ENCODE measurements at places on chromosomes 6 and 20. TPM values are rescaled to one million over a fixed set of nuclear protein-coding genes. Genes with fewer than 3 reads are reported as not detected.

DNA sequence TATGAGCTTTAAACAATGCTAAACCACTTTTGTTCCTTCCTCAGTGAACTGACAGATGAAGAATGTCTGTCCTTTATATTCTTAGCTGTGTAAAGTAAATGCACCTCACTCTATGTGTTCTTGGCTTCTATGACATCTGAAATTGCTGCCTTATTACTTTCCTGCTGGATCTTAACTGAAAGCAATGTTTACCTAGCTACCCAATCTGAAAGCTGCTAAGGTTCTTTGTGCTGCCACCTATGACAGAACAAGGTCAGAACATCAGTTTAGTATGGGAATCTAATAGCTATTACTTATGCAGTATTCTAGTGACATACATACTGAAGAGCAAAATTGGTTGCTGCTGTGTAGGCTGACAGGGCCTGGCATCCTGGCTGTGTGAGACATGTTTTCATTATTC lies 444.1 kb downstream of the KHDRBS2 start:
- no peaks in the 10 kb centered on the region for H3K36me3 ChIP-seq
- peaks cover 8% of the 10 kb centered on the region for H3K4me1 ChIP-seq
- no peak overlapping the region for H3K27ac ChIP-seq
- no peak overlapping the region for H3K4me3 ChIP-seq
- no peaks in the 10 kb centered on the region for H3K27me3 ChIP-seq

DNA sequence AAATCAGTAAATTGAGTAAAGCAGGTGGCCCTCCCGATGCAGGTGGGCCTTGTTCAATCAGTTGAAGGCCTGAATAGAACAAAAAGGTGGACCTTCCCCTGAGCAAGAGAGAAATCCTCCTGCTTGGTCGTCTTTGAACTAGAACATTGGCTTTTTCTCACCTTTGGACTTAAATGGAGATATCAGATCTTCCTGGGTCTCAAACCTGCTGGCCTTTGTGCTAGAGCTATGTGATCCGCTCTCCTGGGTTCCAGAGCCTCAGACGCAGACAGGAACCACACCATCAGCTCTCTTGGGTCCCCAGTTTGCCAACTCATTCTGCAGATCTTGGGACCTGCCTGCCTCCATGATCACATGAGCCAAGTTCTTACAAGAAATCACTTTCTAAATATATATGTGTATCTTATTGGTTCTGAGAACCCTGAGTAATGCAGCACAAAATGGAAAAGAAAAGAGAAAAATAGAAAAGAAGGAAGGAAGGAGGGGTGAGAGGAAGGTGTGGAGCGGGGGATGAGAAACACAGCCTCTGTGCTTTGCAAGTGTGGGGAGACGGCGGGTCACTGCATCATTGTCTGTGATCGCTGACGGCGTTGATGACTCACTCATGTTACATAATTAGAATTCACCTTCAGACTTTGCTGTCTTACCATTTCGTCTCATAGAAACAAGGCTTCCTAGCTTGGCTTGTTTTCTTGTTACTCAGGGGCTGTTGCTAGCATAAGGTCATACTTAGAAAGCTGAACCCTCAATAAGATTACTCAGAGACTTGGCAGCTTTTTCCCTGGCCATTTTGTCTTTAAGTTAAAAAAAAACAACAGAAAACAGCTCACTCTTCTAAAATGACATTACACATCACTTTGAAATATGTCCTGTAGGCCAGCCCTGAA lies 85.7 kb upstream of the NEDD9 start:
- DNase-seq = no peak
- peaks cover 3% of the 10 kb centered on the region for H3K27me3 ChIP-seq
- peaks cover 13% of the 10 kb centered on the region for H3K4me1 ChIP-seq

GRCh38 chr6:113585246-113585645 lies 271.9 kb upstream of the MARCKS start:
- H3K36me3 ChIP-seq = no peaks in the 10 kb centered on the region
- no peak overlapping the region for H3K27ac ChIP-seq
- no peaks in the 10 kb centered on the region for H3K27me3 ChIP-seq
- H3K4me3 ChIP-seq = no peak overlapping the region

DNA sequence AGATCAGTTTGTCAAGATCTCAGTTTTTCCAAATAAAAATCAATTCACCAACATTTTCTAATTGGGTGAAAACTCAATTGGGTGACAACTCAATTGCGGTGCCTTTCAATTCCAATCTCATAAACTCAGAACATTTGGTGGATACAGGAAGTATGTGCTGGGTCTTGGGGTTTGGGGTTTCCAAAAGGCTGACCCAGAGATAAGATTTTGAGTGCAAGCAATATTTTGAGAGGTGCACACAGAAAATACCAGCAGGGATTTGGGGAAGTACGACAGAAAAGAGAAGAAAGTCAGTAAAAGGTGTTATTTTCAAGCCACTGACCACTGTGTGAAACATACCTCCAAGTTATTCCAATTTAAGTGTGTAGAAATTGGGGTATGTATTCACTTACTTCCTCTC lies 258.0 kb downstream of the PHACTR1 start:
- no peaks in the 10 kb centered on the region for H3K27me3 ChIP-seq
- no peak for DNase-seq
- no peak overlapping the region for H3K4me3 ChIP-seq

GRCh38 chr20:3101737-3102574 lies 17.4 kb upstream of the AVP start:
- H3K36me3 ChIP-seq = no peaks in the 10 kb centered on the region
- no peaks in the 10 kb centered on the region for H3K4me1 ChIP-seq
- DNase-seq = no peak
- H3K27me3 ChIP-seq = no peaks in the 10 kb centered on the region
- H3K27ac ChIP-seq = no peak overlapping the region

DNA sequence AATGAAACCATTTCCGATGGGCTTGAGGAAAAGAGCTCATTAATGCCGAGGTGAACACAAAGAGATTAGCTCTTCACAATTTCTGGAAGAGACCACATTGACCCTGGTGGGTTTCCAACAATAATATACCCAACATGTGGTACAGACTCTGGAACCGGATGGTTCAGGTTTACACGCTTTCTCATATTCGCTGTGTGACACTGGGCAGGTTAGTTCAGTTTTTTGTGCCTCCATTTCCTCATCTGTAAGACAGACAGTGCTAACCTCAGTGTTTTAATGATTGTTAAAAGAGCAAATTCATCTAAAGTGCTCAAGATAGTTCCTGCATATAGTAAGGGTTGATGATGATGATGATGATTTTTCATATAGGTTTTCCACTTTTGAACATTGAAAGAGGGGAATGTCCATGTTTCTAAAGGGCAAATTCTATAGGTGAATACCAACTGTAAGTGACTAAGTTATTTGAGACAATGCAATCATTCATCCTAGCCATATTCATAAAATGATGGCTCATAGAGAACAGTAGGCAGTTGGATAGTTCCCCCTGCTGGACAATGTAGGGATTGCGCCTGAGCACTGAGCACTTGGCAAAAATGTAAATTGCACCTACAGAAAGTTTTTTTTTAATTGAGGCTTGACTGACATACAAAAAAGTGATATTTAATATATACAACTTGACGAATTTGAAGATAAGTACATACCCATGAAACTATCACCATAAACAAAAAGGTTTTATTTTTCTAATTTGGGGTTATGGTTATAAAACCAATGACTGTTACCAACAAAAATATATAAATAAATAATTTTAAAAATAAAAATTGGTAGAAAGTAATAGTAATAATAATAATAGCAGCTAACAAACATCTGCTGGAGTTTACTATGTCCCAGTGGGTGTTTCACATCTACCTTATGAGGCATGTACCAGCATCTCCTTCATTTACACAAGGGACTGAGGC lies 2.1 kb upstream of the PERP start:
- no peak for DNase-seq
- H3K4me3 ChIP-seq = peak overlapping the region; percentile 85
- H3K27ac ChIP-seq = peak overlapping the region; percentile 98

DNA sequence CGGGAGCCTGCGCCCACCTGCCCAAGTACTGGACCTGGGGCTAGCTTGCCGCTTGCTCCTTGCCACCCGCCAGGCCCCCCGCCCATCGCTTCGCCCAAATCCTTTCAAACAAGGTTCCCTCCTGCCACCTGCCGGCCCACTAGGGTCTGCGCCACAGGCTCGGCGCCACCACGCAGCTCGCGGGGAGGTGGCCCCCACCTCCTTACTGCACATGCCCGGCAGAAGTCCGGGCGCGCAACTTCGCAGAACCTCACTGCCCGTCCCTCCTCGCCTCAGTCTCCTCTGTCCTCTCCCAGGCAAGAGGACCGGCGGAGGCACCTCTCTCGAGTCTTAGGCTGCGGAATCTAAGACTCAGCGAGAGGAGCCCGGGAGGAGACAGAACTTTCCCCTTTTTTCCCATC lies 11.2 kb downstream of the GNAS-AS1 start:
- peaks cover 24% of the 10 kb centered on the region for H3K36me3 ChIP-seq
- peaks cover 73% of the 10 kb centered on the region for H3K27me3 ChIP-seq
- peaks cover 13% of the 10 kb centered on the region for H3K4me1 ChIP-seq
- H3K4me3 ChIP-seq = peak overlapping the region; percentile 83
- DNase-seq = no peak
- H3K27ac ChIP-seq = no peak overlapping the region

DNA sequence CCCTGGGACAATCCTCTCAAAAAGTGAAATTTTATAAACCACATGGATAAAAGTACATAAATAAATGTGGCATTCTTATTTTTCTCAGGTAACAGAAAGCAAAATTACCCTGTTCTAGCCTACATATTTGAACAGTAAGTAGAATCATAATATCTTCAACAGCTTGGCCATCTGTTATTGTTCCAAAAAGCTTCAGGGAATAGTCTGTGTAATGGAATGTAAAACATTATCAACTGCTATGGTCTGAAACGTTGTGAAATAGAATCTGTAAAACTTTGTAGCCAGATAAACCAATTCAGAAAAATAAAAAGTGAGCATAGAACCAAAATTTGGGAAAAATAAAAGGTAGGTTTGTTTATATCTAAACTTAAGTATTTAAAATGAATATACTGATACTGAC lies 114.7 kb downstream of the THEMIS start:
- no peak overlapping the region for H3K4me3 ChIP-seq
- H3K36me3 ChIP-seq = peaks cover 3% of the 10 kb centered on the region
- no peaks in the 10 kb centered on the region for H3K4me1 ChIP-seq

DNA sequence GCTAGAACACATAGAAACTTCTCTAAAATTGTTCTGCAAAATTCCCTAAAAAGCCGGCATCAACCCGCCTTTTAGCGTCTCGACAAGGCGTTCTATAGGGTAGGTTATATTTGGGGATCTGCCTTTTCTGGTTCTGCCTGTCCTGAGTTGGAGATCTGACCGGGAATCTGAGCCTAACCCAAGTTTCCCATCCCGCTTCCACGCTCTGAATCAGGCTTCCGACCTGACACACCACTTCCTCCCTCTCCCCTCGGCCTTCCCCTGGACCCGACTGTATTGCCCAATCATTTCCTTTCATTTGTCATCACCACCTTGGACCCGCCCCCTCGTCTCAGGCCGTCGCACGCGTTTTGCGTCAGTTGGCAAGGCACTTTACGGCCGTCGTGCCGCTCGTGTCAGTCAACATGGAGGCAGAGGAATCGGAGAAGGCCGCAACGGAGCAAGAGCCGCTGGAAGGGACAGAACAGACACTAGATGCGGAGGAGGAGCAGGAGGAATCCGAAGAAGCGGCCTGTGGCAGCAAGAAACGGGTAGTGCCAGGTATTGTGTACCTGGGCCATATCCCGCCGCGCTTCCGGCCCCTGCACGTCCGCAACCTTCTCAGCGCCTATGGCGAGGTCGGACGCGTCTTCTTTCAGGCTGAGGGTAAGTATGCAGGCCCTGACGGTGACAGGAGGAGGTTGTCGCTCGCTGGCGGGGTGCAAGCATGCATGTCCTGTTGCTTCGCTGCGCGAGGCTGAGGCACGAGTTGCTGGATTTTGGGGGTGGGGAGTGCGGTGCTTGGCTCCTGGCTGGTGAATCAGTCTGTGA lies at the start of gene ABT1:
Gene ABT1 (plus strand): TSS at position 375 of the 810 bp plus-strand sequence. CDS start 30 bp downstream, at position 405.
- H3K4me1 ChIP-seq = no peaks in the 10 kb centered on the region
- H3K4me3 ChIP-seq = no peak within 1 kb of the TSS
- H3K36me3 ChIP-seq = no peaks in the 10 kb centered on the region
- H3K27me3 ChIP-seq = peaks cover 33% of the 10 kb centered on the region
- no peak within 1 kb of the TSS for H3K27ac ChIP-seq

- no peak for DNase-seq
- no peak overlapping the region for H3K4me3 ChIP-seq
- H3K36me3 ChIP-seq = no peaks in the 10 kb centered on the region
These were observed 28.9 kb downstream of the MDFI start for GRCh38 chr6:41667195-41667594.

- DNase-seq = no peak
- H3K4me1 ChIP-seq = no peaks in the 10 kb centered on the region
- H3K4me3 ChIP-seq = no peak overlapping the region
- H3K27me3 ChIP-seq = no peaks in the 10 kb centered on the region
These were observed 390.2 kb downstream of the UTRN start for GRCh38 chr6:144675231-144675861.

GRCh38 chr20:13877793-13878192 lies 93.0 kb downstream of the NDUFAF5 start:
- no peak overlapping the region for H3K4me3 ChIP-seq
- no peak overlapping the region for H3K27ac ChIP-seq
- peaks cover 11% of the 10 kb centered on the region for H3K27me3 ChIP-seq
- peaks cover 21% of the 10 kb centered on the region for H3K4me1 ChIP-seq
- DNase-seq = no peak

GRCh38 chr6:50289366-50289765 lies 239.6 kb upstream of the DEFB112 start:
- H3K27me3 ChIP-seq = peaks cover 3% of the 10 kb centered on the region
- H3K27ac ChIP-seq = no peak overlapping the region
- H3K4me3 ChIP-seq = no peak overlapping the region
- no peaks in the 10 kb centered on the region for H3K4me1 ChIP-seq
- no peaks in the 10 kb centered on the region for H3K36me3 ChIP-seq

DNA sequence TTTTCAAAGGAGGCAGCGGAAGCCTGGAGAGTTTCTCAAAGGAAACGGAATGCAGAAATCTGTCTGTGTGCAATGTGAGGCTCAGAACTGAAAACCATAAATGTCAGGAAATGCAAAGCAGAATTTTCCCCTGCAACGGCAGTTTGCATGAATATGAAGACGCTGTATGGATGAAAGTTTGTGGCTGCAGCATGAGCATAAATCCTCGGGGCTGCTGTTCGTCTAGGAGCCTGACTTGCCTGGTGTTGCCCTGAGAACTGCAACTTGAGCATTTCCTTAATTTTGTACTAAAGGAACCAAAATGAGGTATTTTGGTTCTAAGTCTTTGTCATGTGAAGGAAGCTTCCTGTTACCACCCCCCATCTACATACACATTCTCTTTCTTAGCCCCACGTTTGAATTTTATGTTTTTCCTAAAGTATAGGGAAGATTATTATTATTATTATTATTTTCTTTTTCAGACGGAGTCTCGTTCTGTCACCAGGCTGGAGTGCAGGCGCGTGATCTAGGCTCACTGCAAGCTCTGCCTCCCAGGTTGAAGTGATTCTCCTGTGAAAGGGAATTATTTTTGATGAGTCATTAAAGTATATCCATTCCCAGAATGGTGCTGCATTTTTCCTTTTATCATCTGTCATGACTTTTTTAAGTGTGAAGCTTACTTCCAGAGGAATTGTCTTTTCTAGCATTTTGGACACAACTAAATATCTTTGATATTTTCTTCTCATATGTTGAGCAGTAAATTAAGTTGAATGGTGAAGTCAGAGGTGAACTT lies 33.1 kb downstream of the MTHFD1L start:
- peaks cover 37% of the 10 kb centered on the region for H3K4me1 ChIP-seq
- no peaks in the 10 kb centered on the region for H3K27me3 ChIP-seq
- H3K4me3 ChIP-seq = no peak overlapping the region
- peak overlapping the region; percentile 50 for H3K27ac ChIP-seq
- no peak for DNase-seq

- H3K4me3 ChIP-seq = no peak overlapping the region
- H3K36me3 ChIP-seq = no peaks in the 10 kb centered on the region
- no peaks in the 10 kb centered on the region for H3K27me3 ChIP-seq
- DNase-seq = no peak
- no peak overlapping the region for H3K27ac ChIP-seq
- no peaks in the 10 kb centered on the region for H3K4me1 ChIP-seq
These were observed 283.4 kb upstream of the TBX18 start for GRCh38 chr6:85047818-85048217.

The ULBP2 gene
- not detected for total RNA-seq

The LATS1 gene
- total RNA-seq = 33.3 TPM

The PTGIS gene
- total RNA-seq = 33.3 TPM

The ZNFX1 gene
- total RNA-seq = 21.9 TPM

Data from type B pancreatic cell (in vitro differentiated cells).